ENCODE measurements at places on chromosomes 7 and 10. TPM values are rescaled to one million over a fixed set of nuclear protein-coding genes. Genes with fewer than 3 reads are reported as not detected.

The CYP26C1 gene
- under 0.01 TPM for total RNA-seq

The VIPR2 gene
- total RNA-seq = not detected

The RELN gene
- total RNA-seq = 0.63 TPM

The HMX3 gene
- total RNA-seq = 0.16 TPM

The MLXIPL gene
- total RNA-seq = 0.16 TPM

The EPHB6 gene
- total RNA-seq = under 0.01 TPM

The SFRP4 gene
- 0.32 TPM for total RNA-seq

The CACNB2 gene
- 1.2 TPM for total RNA-seq

The GRID2IP gene
- under 0.01 TPM for total RNA-seq

Data from bronchial smooth muscle cell (primary cell).